ENCODE measurements at places on chromosomes 3 and 15.

- DNase-seq = no peak
Measured at GRCh38 chr3:101149251-101149650, 156.0 kb upstream of the ABI3BP start.

DNA sequence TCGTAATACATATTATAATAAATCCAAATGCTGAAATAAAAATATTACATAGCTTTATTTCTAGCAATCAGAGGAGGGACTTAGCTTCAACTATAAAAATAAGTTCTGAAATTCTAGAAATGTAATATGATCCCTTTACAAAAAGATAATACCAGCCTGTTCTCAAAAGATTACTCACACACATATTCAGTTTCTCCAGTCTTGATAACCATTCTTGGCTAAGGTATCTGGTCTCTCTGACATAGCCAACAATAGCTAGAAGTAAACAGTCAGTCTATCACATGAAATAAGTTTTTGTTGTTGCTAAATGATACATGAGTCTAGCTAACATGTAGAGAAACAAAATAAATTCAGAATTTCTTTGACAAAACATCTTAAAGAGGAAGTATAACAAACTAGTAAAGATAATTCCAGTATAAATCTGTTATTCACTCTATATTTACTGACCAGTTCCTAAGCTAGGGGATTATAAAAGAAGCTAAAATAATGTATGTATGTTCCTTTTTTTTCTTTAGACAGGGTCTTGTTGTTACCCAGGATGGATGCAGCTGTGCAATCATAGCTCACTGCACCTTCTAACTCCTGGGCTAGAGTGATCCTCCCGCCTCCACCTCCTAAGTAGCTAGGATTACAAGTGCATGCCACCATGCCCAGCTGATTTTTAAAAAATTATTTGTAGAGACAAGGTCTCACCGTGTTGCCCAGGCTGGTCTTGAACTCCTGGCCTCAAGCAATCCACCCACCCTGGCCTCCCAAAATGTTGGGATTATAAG lies 170.6 kb downstream of the TBL1XR1 start:
- DNase-seq = no peak

DNA sequence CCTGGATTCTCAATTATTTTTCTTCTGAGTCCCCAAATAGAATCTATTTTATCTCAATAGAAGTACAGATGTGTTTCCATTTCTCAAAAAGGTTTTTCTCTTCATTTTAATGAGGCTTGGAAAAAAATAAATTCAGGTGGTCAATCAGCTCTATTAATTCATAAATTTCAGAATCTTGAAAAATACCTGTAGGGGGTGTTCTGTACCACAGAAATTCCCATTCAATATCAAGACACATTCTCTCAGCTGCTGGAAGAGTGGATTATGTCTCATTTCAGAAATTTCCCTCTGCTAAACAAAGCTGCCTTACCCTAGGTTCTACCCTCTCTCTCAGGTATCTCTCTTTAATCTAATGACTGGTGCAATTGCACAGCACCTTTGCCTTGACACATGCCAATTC lies 1121.2 kb downstream of the SI start:
- DNase-seq = no peak

DNA sequence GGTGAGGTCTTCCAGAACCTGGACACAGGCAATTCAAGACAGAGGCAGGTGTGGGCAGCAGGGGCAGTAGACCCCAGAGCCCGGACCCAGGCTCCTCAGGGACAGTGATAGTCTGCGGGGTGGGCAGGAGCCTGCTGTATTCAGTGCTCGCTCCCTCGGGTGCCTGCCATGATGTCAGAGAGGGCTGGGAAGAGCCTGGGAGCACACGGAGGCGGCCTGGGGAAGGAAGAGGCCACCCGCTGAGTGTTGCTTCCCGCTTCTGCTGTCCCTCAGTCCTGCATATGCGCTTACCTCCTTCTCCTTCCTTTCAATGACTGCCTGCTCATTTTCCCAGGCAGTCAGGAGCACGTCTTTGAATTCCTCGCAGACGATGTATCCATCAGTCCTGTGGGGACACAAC lies 22.8 kb downstream of the TMEM43 start:
- no peak for DNase-seq

- DNase-seq = no peak
Measured at GRCh38 chr15:38308797-38309196, 56.2 kb downstream of the SPRED1 start.

- DNase-seq = no peak
Measured at GRCh38 chr3:17238023-17238422, 353.3 kb downstream of the PLCL2 start.

DNA sequence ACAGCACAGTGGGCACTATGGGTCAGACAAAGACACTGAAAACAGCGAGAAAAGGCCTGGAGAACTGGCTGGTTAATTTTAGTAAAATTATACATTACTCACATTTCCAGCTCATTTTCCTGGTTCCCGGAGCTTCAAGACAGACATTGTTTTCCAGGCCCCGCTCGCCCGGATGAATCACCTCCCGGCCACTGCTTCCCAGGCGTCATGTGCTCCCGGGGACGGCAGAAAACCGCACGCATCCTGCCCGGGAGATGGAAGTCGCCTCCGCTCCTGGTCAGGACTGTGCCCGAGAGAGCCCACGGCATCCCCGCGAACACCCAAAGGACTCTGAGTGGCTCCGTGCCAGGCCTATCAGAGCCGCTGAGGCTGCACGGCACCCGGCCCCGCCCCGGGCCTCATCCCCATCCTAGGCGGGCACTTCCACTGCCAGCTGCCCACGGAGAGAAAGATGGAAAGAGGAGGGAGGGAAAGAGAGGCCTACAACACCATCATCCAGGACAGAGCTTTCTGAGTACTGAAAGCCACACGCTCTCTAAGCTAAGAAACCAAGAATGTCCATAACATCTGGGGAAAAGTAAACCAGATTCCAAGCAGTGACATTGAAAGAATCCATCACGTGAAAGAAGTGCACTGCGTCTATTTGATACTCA lies 75.1 kb downstream of the VGLL4 start:
- no peak for DNase-seq

DNA sequence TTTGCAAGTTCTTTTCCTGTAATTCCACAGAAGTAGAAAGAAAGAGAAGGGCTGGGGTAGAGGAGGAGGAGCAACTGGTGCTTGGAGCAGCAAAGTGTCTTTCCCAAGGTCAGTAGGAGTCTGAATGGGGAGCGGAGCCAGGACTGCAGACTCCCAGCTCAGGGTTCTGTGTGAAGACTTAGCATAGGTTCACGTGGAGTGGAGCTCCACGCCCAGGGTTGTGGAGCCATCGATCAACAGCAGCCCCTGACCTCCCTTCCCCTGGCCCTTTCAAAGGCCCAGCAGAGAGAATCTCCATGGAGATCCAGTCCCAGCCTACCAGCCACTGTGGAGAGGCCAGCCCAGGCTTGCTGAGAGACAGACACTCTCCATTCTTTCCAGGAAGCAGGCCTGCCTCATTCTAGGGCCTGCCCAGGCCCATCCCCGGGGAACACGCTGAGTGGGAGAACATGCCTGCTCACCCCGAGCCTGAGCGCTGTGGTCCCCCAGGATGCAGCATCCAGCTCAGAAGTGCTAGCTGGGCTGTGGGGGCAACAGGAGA lies 62.1 kb downstream of the CORO2B start:
- DNase-seq = no peak

GRCh38 chr3:196537319-196537984 lies 22.3 kb upstream of the SMCO1 start:
- DNase-seq = no peak

GRCh38 chr15:95085056-95085455 lies 853.7 kb downstream of the MCTP2 start:
- DNase-seq = no peak

DNA sequence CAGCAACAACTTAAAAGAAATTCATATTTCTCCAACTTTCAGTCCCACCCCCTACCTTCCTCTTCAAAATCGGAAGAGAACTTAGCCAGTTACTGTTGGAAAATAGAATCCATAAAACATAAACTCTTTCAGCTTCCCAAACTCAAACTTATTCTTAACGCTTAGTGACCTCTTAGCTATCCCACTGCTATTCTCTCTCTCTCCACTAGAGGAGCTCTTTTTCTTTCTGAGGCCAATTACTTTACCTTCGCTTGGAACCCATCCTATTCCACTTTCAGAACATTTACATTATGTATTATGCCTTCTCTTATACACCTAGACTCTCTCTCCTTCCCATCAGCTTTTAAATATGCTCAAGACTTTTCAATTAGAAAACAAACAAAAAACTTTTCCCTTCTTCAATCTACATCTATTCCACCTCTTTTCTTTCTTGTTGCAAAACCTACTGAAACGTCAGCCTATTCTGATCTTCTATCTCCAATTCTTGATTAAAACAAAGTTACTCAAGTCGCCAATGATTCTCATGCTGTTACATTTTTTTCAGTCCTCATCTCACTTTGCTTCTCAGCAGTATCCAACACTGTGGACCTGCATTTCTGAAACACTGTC lies 13.4 kb upstream of the GHSR start:
- DNase-seq = no peak

GRCh38 chr15:66491846-66492245 lies 5.7 kb downstream of the SNAPC5 start:
- DNase-seq = no peak

GRCh38 chr3:12879191-12879815 lies 37.9 kb upstream of the RPL32 start:
- no peak for DNase-seq

DNA sequence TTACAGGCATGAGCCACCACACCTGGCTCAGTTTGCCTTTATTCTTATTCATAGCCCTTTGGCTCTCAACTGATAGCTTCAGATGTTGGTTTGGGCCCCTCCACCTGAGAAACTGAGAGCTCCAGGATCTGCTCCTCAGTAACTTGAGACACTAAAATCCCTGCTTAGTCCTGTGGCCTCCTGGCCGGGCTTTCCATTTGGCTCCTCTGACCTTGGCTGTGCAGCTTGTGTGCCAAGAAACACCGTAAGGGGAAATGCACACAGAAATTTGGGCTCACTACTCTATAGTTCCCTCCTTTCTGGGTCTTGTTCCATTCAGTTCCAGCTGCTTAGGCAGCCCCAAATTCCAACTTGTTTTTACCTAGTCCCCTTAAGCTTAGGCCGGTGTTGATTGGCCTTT lies 24.9 kb downstream of the NIPA2 start:
- DNase-seq = no peak

- no peak for DNase-seq
Measured at GRCh38 chr3:159806412-159806811, 182.2 kb upstream of the IL12A start.

DNA sequence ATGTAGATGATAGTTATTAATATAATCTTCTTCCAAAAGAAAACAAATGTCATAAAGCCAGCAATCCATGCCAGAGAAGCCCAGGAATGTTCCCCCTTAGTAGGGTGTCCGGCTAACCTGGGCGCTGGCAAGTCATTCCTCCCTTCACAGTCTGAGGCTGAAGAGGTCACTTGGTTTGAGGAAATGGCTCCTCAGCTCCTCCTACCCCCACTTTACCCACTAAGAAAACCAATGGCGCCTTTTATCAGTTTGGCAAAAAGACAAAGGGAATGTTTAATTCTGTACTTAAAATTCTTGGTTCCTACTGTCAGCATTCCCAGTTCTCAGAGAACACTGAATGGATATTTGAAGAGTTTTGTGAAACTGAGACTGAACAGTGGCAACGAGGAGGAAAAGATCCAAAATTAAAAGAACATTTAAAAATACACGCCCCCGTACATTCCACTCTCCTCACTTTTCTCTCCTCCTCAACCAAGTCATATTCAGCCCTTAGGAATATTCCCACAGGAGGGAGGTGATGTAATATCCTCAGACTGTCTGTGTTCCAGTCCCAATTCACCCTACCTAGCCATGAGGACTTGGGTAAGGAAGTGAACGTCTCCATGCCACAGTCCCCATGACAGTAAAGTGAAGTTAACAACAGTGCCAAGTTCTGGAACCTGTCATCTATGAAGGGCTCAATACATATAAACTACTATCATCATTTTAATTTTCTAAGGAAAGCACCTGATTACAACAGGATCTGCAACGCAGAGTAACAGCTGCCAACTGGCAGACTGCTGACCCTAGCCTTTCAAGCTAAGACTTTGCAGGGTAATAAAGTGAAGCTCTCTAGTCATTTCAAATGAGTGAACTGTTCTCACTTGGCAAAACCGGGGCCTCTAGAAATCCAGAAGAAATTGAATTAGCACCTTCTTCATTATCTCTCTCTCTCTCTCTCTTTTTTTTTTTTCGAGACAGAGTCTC lies 234.5 kb upstream of the ICE2 start:
- DNase-seq = no peak

DNA sequence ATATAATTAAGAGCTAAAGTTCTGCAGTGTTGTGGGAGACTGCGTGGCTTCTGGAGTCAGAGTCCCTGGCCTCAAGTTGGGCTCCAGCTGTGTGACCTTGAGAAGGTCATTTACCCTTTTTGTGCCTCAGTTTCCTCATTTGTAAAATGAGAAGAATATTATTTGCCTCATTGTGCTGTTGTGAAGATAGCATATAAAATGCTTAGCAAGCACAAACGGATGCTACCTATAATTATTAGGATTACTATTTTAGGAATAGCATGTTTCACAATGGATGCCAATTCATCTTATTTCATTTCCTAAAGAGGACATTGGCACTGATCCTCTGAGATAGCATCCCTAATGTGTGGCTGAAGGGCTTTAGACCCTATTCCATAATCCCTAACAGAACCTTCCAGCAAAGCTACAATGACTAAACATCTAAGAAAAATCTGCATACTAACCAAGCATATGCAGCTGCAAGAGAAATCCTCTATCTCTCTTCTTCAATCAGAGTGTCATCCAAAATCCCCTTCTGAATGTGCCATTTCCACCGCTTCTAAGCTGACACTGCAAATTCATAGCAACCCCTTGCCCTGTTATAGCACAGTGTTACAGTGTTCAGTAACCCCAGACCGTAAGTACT lies 148.3 kb downstream of the RBMS3 start:
- no peak for DNase-seq

GRCh38 chr3:170657312-170657711 lies 71.4 kb upstream of the SLC7A14 start:
- DNase-seq = no peak

DNA sequence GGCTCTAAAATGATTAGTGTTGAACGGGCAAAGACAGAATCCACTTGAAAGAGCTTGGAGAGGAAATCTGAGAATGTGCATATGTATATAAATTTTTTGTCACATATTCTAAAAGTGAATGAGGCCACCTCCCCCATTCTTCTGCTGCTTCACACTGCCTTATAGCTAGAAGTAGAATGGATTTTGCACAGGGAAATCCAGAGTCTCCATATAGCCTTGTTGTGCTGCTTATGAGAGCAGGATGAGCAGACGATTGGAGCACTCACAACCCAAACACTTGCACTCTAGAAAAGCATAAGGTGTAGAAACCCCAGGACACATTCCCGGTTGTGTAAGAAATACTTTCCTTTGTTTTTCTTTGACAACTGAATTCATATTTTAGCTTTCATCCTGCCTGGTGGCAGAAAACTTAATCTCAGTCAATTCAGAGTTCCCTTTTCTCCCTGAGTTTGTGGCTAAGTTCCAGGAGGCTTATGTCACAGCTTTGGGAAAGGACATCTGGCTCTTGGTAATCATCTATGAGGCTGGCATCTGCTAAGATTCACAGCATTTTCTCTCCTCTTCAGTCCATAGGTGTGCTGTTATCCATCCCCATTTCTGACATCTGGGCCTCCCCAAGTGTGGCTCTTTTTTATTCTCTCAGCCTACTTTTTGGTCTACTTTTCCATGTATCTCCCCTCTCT lies 188.4 kb upstream of the PFN2 start:
- no peak for DNase-seq

Measured in esophagus squamous epithelium (tissue), 5 donors.